Left lung (tissue), 14 donors: ENCODE measurements at places on chromosomes 2 and 18. TPM values are rescaled to one million over a fixed set of nuclear protein-coding genes. Genes with fewer than 3 reads are reported as not detected.
A peak's percentile ranks its signal among the peaks of the same experiment; 100 is the strongest.

DNA sequence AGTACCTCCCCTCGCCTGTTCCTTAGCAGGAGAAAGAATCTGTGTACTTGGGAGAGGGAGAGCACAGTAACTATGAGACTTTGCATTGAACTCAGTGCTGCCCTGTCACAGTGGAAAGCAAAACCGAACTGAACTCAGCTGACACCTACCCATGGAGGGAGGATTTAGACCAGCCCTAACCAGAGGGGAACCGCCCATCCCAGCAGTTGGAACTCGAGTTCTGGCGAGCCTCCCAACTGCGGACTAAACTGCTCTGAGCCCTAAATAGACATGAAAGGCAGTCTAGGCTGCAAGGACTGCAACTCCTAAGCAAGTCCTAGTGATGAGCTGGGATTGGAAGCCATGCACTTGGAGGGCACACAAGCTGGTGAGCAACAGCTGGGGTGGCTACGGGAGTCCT, 110.4 kb downstream of the GRB14 start:
- H3K4me1 ChIP-seq, result no peaks in the 10 kb centered on the region
- no peaks in the 10 kb centered on the region for H3K27me3 ChIP-seq
- no peak for DNase-seq
- no peak overlapping the region for H3K27ac ChIP-seq
- no peak overlapping the region for H3K4me3 ChIP-seq
- no peaks in the 10 kb centered on the region for H3K36me3 ChIP-seq

Gene LBX2
- total RNA-seq, result 2.2 TPM

DNA sequence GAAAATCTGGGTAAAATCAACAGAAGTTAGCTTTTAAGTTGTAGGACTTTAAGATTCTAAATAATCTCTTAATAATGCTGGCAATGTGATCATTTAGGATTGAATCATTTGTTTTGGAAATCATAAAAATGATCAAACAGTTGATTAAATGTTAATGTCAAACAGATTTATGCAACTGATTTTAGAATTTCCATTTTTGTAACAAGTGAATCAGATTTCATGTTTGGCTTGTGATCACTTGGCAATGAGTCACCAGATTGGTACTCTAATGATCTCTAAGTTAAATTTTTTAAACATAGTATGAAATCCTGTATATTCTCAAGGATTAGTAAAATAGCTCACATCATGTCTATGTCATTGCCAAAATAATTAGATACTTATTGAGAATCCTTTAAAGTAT, 50.1 kb upstream of the UNC80 start:
- H3K27me3 ChIP-seq, result no peaks in the 10 kb centered on the region
- DNase-seq, result no peak
- H3K36me3 ChIP-seq, result no peaks in the 10 kb centered on the region
- H3K4me3 ChIP-seq, result no peak overlapping the region

DNA sequence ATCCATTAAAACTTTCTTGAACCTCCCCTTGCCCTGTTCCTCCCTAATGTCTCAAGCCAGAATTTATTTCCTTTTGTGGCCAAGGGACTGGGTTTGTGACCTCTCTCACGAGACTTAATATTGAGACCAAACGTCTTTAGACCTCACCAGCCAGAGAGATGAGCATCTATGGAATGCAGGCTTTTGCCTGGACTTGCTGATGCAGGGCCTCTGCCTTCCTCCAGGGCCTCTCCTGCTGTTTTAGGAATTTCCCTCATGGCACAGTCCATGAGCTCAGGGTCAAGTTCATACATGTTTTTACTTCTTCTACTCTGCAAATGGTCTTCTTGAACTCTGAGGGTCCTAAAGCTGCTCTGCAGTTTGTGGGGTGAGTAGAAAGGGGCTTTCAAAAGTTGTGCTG, 22.3 kb downstream of the IL1B start:
- H3K27me3 ChIP-seq, result no peaks in the 10 kb centered on the region
- no peak overlapping the region for H3K27ac ChIP-seq
- no peaks in the 10 kb centered on the region for H3K36me3 ChIP-seq
- DNase-seq, result no peak
- H3K4me1 ChIP-seq, result peaks cover 27% of the 10 kb centered on the region

- H3K27ac ChIP-seq, result peak overlapping the region; percentile 60
- DNase-seq, result no peak
- H3K4me1 ChIP-seq, result no peaks in the 10 kb centered on the region
- H3K36me3 ChIP-seq, result no peaks in the 10 kb centered on the region
- no peaks in the 10 kb centered on the region for H3K27me3 ChIP-seq
Measured at GRCh38 chr2:54546518-54546917, 90.4 kb downstream of the SPTBN1 start.

DNA sequence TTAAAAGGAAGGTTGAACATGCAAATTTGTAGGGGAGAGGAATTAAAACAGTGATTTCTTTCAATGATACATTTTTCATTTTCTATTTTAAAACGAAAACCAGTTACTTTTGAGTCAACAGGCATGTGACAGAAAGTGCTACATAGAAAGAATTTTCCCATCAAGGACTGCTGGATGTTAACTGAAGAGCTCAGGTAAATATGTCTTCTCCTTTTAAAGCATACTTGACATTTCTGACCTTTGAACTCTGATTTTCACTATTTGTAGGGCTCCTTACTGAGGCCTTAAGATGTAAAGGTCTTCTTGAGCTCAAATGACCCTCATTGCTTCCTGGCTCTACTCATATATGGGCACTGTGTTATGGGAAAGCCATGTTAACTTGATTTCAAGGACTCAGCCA, 32.4 kb downstream of the FIGN start:
- H3K27ac ChIP-seq, result no peak overlapping the region
- no peaks in the 10 kb centered on the region for H3K36me3 ChIP-seq
- H3K4me3 ChIP-seq, result no peak overlapping the region
- H3K27me3 ChIP-seq, result no peaks in the 10 kb centered on the region

DNA sequence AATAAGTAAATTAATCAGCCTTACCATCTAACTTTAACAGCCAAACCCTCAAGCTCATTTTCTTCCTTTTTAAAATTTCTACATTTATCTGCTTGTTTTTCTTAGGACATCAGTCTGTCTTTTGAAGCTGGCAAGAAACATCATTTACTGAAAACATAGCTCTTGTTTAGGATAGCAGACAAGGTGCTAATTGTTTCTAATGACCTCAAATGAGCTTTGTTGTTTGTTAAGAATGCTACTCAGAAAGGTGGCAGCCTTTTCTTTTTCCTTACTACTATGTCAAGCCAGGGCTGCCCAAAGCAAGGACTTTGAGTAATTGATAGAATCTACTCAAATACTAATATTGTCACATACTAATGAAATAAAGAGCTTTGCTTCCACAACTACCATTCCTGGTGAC, 171.8 kb downstream of the LRP1B start:
- H3K27me3 ChIP-seq, result no peaks in the 10 kb centered on the region
- no peak overlapping the region for H3K4me3 ChIP-seq
- H3K4me1 ChIP-seq, result no peaks in the 10 kb centered on the region
- no peak overlapping the region for H3K27ac ChIP-seq
- no peaks in the 10 kb centered on the region for H3K36me3 ChIP-seq
